ENCODE measurements at places on chromosomes 6 and 20.

DNA sequence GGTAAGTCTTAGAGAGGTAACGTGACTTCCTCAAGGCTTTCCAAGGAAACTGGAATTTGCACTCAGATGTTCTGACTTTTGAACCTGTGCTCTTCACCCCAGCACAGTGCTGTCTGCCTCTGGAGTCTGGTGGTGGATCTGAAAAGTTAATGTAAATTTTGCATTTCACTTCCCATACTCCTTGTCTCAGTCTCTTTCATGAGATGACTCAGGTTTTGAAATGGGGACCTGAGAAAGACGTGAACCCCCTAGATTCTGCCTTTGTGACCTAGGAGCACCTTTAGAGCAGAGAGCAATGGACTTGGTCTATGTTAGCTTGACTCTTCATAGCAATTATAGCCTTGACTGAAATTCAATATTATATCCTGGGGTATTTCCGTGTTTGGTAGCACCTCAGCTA, 223.0 kb downstream of the QKI start:
- no peak for DNase-seq

- DNase-seq: no peak
Measured at GRCh38 chr6:126176282-126176681, 163.6 kb upstream of the CENPW start.

GRCh38 chr6:20669571-20670314, 135.5 kb downstream of the CDKAL1 start:
- DNase-seq: no peak

GRCh38 chr6:165571721-165572132, 91.3 kb downstream of the PDE10A start:
- no peak for DNase-seq

GRCh38 chr6:125550892-125551291, 198.5 kb upstream of the HEY2 start:
- DNase-seq: no peak

- DNase-seq: peak; percentile 67
Measured at GRCh38 chr6:31128093-31128676, 7.9 kb upstream of the CDSN start.

DNA sequence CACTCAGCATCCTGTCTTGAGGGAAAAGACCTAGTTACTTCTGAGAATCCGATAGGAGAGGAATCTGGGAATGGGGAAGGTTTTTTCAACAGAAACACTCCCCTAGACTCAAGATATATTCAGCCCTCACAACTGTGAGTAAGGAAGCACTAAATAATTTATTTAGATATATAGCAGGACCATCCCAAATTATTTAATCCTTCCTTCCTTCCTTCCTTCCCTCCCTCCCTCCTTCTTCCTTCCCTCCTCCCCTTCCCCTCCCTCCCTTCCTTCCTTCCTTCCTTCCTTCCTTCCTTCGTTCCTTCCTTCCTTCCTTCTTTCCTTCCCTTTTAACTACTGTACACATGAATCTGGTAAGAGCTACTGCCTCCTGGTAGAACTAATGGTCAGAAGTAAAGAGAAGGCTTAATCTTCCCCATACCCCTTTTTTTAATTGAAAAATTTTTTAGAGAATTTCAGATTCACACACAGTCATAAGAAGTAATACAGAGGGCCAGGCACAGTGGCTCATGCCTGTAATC, 10.1 kb downstream of the SLC24A3 start:
- no peak for DNase-seq

DNA sequence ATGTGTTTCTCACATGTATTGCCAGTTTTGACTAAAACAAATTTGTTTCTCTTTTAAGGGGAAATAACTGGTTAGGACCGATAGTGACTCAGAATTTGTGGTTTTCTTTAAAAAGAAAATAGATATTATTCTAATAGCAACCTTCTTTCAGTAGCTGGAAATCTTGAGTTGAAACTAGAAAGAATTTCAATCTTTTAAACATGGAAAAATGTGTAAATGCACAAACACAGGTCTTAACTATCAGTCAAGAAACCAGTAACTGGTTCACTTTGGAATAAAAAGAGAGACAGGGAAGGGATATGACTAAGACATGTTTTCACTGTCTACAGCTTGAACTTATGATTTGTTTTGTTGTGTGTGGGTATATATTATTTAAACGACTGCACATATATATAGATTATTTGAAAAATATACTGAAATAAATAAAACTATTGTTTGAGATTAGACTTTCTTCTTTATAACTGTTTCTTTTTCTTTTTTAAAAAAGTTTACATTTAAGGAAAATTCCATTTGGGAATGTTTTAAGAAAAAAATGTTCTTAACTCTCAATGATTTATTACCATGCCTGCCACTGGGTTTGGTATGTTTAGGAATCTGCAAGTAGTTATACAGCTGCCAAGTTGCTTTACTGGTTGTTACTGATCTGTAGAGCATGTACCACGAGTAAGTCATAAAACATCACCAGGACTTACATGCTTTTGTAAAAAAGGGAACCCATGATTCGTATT, 753.3 kb upstream of the MARCKS start:
- DNase-seq: no peak

- DNase-seq: no peak
Measured at GRCh38 chr6:75090576-75090975, 115.3 kb downstream of the COL12A1 start.

- DNase-seq: no peak
Measured at GRCh38 chr6:47371870-47372255, 62.2 kb upstream of the TNFRSF21 start.

GRCh38 chr6:14002176-14002947, 77.6 kb downstream of the RNF182 start:
- DNase-seq: no peak

- no peak for DNase-seq
Measured at GRCh38 chr20:13173201-13173600, 47.9 kb upstream of the ISM1 start.

DNA sequence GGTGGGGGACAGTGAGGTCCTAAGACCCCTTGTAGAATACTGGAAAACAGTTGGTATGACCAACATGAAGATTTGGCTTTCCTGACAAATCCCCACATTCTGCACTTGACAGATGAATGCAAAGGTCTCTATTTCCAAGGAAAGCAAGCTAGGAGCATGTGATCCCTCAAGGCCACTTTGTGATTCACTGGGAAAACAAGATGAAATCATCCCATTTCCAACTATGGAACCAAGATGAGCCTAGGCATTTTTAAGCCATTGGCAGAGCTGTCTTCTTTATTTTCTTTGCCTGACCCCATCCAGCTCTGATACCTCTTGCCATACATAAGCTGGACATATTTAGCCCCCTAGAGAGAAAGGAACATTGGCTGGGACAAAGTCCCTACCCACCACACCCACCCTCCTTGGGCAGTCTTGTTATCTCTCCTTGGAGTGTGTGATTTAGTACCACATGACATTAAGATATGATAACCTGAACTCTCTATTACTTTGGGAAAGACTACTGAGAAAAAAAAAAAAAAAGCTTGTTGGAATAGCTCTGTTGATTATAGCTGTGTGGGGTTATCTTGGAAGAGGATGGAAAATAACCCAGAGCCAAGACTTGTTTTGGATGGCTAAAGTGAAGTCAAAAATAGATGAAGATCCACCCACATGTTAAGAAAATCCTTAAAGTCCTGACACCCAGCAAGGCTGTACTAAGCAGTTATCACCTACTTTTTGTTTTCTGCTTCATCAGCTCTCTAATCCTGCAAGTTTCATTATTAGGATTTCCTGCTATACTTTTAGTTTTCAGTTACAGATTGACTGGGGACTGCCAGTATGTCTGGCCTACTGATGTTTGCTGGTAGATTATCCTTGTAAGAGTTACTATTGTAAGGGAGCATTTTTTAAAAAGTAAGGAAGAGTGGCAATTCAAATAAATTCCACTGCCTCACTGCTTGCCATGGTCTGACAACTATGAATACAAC, 90.1 kb upstream of the PREP start:
- no peak for DNase-seq

- DNase-seq: no peak
Measured at GRCh38 chr20:44069203-44070011, 117.6 kb downstream of the JPH2 start.

GRCh38 chr6:22025468-22026163, 271.2 kb downstream of the PRL start:
- no peak for DNase-seq

DNA sequence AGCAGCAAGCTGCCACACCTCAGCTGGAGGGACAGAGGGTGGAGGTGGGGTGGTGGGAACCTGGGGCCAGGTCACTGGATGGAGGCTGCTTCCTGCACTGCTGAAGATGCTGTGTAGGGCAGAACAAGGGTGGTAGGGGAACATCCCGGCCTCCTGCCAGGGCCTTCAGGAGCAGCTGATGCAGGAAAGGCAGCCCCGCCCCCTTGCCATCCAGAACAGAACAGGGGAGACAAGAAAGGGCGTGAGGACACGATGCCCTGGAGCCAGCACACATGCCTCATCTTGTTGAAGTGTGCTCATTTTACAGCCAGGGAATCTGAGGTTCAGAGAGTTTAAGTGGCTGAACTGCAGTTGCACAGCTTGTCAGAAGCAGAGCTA, 43.1 kb upstream of the PHACTR3 start:
- no peak for DNase-seq

GRCh38 chr20:63501818-63502670, 3.2 kb upstream of the EEF1A2 start:
- no peak for DNase-seq

GRCh38 chr6:165077876-165078275, 231.5 kb downstream of the C6orf118 start:
- no peak for DNase-seq

DNA sequence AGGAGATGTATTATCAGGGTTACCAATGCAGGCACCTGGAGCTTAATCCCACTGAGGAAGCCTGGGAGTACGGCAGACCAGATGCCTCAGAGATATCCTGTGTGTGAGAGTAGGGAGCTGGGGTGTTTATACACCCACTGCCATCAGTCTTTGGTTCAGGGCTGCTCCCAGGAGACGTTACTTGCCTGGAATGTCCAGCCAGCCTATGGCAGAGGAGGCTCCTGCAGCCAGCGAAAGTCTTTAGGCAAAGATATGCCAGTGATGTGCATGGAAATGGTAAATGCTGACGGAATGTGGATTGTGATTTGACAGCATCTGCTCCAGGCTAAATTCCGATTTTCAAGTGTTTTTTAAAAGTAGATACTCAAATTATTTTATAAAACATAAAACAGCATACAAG, 282.0 kb downstream of the BTBD3 start:
- no peak for DNase-seq

DNA sequence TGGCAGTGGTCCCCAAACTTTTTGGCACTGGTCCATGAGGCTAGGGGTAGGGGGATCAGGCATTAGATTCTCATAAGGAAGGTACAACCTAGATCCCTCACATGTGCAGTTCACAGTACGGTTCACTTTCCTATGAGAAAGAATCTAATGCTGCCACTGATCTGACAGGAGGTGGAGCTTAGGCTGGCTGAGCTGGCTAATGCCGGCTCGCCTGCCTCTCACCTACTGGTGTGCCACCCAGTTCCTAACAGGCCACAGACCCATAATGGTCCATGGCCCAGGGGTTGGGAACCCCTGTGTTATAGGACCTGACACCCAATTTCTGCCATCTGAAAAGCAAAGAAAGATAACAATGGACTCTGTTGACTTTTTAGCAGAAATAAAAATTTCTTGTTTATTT, 199.6 kb downstream of the GMPR start:
- no peak for DNase-seq

DNA sequence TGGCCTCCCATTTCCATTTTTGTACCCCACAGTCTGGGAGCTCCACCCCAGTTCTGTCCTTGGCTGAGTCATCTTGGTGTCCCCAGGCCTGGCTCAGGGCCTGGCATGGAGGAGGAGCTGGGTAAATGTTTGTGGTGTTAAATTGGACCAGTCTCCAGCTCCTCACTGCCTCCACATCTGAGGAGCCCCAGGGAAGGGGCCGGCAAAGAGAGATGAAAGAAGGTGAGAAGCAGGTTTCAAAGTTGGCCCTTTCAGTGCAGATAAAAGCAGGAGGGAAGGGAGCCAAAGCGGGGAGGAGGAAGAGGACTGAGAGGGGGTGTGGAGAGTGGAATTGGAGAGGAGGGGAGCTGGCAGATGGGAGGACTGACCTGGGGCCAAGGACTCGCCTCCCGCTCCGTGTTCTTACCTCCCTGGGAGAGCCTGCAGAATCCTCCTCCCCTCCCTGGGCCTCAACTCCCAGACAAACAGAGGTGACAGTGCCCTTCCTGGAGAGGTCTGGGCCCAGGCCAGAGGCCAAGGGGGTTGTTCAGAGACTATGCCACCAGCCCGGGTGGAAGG, 89.0 kb downstream of the CD40 start:
- DNase-seq: no peak

GRCh38 chr6:157758516-157759023, 64.5 kb upstream of the SNX9 start:
- DNase-seq: no peak

DNA sequence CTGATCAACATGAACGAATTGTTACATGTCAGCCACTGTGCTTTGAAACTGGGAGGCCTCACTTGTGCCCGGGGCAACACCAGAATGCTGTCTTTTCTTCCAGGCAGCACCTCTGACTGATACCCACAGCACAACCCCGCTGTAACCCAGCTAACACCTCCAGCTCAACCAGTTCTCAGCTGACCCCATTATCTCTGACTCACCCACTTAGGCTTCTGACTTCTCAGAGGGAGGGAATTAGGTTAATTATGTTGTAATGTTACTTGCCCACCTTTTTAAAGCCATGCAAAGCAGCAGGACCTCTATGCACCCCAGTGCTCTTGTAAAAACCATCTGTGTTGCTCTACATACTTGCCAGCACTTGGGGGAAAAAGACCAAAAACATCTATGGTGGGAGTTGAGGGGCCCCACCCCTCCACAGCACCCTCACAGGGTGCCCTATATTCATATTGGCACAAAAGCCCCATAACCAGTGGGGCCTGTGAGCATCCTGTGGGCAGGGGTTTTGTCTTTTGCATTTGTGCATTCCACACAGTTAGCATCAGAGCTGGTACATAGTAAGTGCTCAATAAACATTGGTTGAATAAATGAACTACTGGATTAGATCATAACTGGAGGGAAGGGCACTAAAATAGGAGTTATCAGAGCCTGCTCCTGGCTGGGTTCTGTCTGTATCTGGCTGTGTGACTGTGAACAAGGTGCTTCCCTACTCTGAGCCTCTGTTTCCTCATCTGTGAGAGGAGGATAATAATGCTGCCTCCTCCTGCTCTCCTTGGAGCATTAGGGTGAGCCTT, 22.3 kb downstream of the BNIP5 start:
- DNase-seq: no peak

- DNase-seq: no peak
Measured at GRCh38 chr20:37342231-37343177, 3.4 kb upstream of the SRC start.

- no peak for DNase-seq
Measured at GRCh38 chr6:108594640-108595039, 33.9 kb downstream of the FOXO3 start.

DNA sequence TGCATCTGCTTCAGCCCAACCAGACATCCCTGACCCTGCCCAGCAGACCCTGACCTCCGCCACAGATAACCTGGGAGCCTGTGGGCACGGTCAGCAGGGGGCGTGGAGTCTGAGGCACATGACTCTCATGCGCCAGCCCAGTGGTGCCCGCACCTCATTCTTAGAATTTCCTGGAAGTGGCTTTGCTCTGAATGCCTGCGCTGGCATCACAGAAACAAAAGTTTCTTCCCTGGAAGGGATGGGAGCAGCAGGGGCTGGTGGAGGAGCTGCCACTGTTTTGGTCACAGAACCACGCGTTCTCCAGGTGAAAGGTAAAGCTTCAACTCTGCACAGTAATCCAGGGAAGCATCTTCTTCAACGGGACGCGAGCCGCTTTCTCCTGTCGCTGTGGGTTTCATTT, 67.9 kb upstream of the DUSP22 start:
- DNase-seq: no peak

GRCh38 chr20:3995067-3995748, 20.1 kb downstream of the RNF24 start:
- no peak for DNase-seq
